Upper lobe of right lung (tissue), 1 donor: ENCODE measurements at places on chromosomes 5 and 9. TPM values are rescaled to one million over a fixed set of nuclear protein-coding genes. Genes with fewer than 3 reads are reported as not detected.

- no peak overlapping the region for H3K27ac ChIP-seq
- no peaks in the 10 kb centered on the region for H3K27me3 ChIP-seq
- no peak overlapping the region for H3K4me3 ChIP-seq
Observed at GRCh38 chr5:79642210-79642609, 30.0 kb downstream of the TENT2 start.

- H3K4me1 ChIP-seq = no peaks in the 10 kb centered on the region
- DNase-seq = no peak
- no peak overlapping the region for H3K4me3 ChIP-seq
- no peaks in the 10 kb centered on the region for H3K27me3 ChIP-seq
- no peaks in the 10 kb centered on the region for H3K36me3 ChIP-seq
Observed at GRCh38 chr5:157607371-157608161, 32.0 kb upstream of the ADAM19 start.

- H3K27me3 ChIP-seq = peaks cover 21% of the 10 kb centered on the region
- no peaks in the 10 kb centered on the region for H3K36me3 ChIP-seq
- no peak for DNase-seq
- no peak overlapping the region for H3K4me3 ChIP-seq
- peaks cover 22% of the 10 kb centered on the region for H3K4me1 ChIP-seq
Observed at GRCh38 chr5:139744471-139745131, 51.0 kb upstream of the PSD2 start.

GRCh38 chr9:85508616-85509015 is 233.1 kb downstream of the AGTPBP1 start:
- no peak overlapping the region for H3K27ac ChIP-seq
- H3K36me3 ChIP-seq = no peaks in the 10 kb centered on the region
- H3K4me3 ChIP-seq = no peak overlapping the region
- H3K4me1 ChIP-seq = no peaks in the 10 kb centered on the region
- DNase-seq = no peak
- H3K27me3 ChIP-seq = no peaks in the 10 kb centered on the region

GRCh38 chr9:130867556-130867955 is 29.1 kb downstream of the QRFP start:
- H3K36me3 ChIP-seq = peaks cover 54% of the 10 kb centered on the region
- H3K27ac ChIP-seq = no peak overlapping the region
- no peak overlapping the region for H3K4me3 ChIP-seq
- DNase-seq = peak; percentile 48

- no peak overlapping the region for H3K4me3 ChIP-seq
- no peaks in the 10 kb centered on the region for H3K4me1 ChIP-seq
- no peak overlapping the region for H3K27ac ChIP-seq
- DNase-seq = no peak
- H3K27me3 ChIP-seq = no peaks in the 10 kb centered on the region
Observed at GRCh38 chr9:107683566-107683965, 194.0 kb upstream of the KLF4 start.

DNA sequence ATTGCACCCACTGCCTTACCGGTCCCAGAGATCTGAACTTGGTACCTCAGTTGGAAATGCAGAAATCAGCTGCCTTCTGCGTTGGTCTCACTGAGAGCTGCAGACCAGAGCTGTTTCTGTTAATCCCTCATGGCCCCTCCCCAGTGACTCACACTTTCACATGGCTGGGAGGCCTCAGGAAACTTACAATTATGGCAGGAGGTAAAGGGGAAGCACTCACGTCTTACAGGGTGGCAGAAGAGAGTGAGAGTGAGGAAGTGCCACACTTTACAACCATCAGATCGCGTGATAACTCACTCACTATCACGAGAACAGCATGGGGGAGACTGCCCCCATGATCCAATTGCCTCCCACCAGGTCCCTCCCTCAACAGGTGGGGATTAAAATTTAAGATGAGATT is 648.5 kb downstream of the MTRR start:
- H3K4me1 ChIP-seq = no peaks in the 10 kb centered on the region
- H3K27me3 ChIP-seq = no peaks in the 10 kb centered on the region
- H3K27ac ChIP-seq = no peak overlapping the region
- DNase-seq = no peak
- no peak overlapping the region for H3K4me3 ChIP-seq

The DDX4 gene
- not detected for total RNA-seq

The NUP188 gene
- total RNA-seq = 49.6 TPM

The CA9 gene
- total RNA-seq = 0.55 TPM

The PCDHGB6 gene
- 7.5 TPM for total RNA-seq
